Cortex of kidney (tissue), 1 donor: ENCODE measurements at places on chromosomes 5 and 9.

DNA sequence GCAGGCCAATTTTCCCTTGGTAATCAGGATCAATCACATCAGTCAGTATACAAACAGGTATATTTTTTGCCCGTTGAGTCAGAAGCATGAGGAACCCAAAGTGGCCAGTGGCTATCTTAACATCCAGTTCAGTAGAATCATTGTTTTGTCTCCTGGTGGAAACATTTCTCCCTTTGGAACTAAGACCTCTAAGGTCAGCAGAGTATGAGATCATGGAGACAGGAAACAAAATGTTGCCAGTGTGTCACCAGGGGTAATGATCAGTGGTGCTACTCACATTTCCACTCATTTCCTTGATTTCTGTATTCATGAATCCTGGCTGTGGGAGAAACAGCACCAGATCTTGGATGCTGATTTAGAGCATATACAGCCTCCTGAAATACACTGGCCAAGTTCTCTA, 553.0 kb downstream of the CSNK1G3 start:
- DNase-seq: no peak

GRCh38 chr5:73327908-73328455, 120.6 kb downstream of the FOXD1 start:
- DNase-seq: no peak

DNA sequence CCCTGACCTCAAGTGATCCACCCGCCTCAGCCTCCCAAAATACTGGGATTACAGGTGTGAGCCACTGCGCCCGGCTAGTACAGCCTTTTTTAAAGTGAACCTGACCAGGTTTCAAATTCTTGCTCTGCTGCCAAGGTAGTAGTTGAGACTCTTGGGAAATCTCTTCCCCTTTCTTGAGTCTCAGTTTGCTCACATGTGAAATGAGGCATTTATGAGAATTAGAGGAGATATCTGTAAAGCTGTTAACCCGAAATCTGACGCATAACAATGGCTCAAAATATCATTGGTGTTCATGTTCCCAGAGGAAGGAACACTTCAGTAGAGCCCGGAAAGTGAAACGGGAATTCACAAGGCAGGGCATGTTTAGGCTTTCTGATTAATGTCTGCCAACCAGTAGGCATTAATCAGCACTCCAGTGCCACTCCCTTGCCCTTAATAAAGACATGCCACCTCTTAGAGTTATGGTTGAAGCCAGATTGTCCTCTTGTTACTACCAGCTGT, 1.5 kb downstream of the ARPC5L start:
- no peak for DNase-seq

DNA sequence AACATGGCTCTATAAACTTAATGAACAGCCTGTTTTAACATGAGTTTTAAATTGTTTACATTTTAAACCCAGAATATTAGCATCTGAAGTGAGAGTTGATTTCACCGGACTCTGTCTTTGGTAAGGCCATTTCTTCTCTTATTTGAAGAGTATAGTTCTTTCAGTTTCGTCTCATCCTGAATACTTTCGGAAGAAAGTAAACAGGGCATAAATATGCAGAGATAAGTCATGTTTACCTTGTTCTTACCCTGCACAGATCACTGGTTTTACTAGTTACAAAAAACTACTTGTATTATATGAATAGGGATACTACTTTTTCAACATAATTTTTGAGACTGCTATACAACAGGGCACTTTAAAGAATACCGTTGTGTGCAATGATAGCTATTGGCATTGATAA, 656.3 kb upstream of the ZNF608 start:
- DNase-seq: no peak

GRCh38 chr5:59218424-59219045, 635.7 kb downstream of the RAB3C start:
- no peak for DNase-seq

GRCh38 chr9:114968671-114969070, 38.3 kb upstream of the TNFSF8 start:
- DNase-seq: no peak

DNA sequence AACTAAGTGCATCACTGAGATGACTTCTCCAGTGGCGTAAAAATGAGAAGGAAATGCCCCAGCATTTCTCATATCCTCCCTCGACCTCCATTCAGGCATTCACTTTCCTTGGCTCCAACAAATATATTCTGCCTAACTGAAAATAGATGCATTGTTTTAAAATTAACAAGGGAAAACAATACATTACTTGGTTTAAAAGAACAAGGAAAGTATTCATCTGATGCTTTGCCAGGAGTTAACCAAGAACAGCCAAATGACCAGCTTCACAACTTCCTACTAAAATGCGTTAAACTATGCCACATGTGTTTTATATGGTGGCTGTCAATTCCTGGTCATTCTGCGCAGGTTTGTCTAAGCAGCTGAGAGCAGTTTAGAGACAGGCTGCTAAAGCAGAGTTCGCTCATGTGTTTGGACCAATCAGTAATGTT, 121.4 kb downstream of the GNAQ start:
- DNase-seq: no peak

- no peak for DNase-seq
These were observed 4.4 kb upstream of the FOXE1 start for GRCh38 chr9:97848480-97849237.
